ENCODE measurements at places on chromosomes 2 and 18.

DNA sequence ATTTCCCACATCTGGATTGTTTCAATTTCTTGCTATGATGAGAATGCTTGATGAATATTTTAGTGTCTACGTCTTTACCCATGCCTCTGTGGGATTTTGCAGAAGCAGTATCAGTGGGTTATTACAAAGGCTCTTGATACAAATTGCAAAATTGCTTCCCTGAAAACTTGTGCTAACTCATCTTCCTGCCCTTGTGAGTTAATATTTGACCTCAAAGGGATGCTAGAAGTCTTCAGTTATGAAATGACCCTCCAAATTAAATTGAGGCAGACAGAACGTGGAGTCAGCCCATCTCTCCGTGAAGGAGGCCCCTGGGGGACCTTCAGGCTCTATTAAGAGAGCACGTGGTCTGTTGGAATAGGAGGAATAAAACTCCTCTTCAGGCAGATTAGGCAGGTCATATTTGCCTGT lies 239.2 kb upstream of the HS6ST1 start:
- DNase-seq = no peak

- no peak for DNase-seq
Observed at GRCh38 chr2:67782443-67782842, 280.4 kb downstream of the C1D start.

- no peak for DNase-seq
Observed at GRCh38 chr2:8587920-8588830, 93.7 kb upstream of the ID2 start.

- no peak for DNase-seq
Observed at GRCh38 chr18:75790796-75791195, 363.3 kb upstream of the SMIM21 start.

DNA sequence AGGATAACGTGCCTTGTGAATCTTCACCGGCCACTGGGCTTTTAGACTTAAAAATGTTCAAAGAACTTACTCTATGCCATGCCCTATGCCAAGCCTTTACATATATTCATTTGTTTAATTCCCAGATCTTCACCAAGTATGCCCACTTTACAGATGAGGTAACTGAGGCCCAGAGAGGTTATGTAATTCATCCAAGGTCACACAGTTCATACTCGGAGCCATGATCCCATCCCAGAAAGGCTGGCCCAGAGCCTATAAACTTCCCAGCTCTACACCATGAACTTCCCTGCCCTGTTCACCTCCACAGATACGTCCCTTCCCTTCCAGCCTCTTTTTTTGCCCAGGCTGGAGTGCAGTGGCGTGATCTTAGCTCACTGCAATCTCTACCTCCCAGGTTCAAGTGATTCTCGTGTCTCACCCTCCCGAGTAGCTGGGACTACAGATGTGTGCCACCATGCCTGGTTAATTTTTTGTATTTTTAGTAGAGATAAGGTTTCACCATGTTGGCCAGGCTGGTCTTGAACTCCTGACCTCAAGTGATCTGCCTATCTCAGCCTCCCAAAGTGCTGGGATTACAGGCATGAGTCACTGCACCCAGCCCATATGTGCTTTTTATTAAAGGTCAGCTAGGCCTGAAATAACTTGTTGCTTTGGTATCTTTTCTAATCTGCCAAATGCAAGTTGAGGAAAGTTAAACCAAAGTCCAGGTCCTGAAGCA lies 44.1 kb downstream of the MTHFD2 start:
- no peak for DNase-seq

DNA sequence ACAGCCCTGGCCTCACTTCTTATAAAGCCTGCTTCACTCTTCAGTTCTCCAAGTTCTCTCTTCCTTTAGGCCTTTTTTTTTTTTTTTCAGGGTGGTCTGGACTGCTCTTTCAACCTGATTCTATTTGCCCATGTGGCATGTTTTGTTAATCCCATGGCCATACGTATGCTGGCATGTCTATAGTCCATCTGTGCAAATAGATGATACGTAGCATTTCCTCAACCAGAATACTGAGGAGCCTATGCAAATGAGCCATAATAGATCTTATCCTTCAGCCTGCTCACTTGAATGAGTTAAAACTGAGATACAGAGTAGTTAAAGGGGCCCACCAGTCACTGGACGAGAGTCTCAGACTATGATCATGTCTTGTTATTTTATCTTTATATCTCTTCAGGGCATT lies 265.2 kb upstream of the CXCR4 start:
- DNase-seq = no peak

Measured in hypothalamus (tissue), 51 donors.